ENCODE measurements at places on chromosomes 1 and 21.

DNA sequence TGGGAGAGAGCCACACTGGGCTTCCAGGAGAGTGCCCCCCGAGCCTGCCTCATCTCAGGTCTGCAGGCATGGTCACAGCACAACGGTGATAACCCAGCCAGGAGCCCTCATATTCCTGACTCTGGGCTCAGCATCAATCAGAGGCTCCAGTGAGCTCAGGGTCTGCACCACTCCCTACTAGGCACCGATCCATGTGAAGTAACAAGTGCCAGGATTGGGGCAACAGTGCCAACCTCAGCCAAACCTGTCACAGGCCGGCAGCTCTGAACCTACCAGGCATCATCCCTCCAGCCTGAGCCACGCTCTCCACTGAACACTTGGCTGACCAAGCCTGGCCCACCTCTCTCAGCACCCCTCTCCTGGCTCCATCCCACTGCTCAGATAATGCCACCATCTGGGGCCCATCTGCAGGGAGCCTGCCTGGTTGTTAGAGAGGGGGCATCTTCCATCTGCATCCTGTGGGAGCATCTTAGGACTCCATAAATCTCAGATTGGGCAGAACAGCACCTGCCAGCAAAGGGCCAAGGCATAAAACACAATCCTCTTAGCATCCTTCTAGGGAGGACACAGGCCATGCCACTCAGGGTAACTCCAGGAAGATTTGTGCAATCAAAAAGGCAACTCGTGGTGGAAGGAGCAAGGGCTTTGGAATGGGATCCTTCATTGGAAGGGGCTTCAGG lies 213.7 kb upstream of the CSF3R start:
- DNase-seq, result no peak

DNA sequence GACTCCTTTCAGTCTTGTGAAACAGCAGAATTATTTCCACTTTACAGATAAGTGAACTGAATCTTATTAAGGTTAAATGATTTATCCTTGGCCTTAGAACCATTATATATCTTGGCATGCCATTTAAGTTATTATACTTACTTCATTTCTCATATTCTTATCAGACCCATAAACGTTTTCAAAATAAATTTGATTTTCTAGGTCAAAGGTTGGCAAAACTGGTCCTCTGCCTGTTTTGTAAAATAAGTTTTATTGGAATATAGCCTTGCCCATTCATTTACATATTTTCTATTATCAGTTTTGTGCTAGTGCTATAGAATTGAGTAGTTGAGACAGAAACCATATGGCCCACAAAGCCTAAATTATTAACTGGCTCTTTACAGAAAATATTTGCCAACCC lies 32.9 kb upstream of the SNRPE start:
- no peak for DNase-seq

- no peak for DNase-seq
Observed at GRCh38 chr1:209344156-209344555, 239.4 kb upstream of the CAMK1G start.

DNA sequence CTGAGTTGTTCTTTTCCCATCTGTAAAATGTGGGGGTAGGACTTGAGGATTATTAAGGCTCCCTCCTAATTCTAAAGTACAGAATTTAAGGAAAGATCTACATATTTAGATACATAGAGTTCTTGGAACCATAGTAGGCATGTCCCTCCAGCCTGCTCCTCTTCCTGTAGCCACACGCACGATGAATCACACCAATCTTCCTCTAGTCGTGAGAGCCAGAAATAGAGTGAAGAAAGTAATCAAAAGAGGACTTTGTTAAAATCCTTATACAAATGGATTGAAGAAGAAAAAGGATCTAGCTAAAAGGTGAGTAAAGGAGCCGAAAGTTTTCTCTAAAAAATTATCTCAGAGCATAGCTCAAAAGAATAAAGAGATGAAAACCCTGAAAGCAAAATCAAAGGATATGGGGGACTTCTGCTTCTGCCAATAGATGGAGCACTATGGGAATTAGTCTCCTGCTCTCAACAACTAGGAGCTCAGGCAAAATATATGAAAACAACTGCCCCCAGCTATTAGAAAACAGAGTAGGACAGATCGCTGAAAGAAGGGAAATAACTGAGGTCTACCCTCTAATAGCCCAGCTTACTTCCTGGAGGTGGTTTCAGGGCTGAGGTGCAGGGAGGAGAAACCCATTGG lies 8.5 kb downstream of the C1orf141 start:
- no peak for DNase-seq

DNA sequence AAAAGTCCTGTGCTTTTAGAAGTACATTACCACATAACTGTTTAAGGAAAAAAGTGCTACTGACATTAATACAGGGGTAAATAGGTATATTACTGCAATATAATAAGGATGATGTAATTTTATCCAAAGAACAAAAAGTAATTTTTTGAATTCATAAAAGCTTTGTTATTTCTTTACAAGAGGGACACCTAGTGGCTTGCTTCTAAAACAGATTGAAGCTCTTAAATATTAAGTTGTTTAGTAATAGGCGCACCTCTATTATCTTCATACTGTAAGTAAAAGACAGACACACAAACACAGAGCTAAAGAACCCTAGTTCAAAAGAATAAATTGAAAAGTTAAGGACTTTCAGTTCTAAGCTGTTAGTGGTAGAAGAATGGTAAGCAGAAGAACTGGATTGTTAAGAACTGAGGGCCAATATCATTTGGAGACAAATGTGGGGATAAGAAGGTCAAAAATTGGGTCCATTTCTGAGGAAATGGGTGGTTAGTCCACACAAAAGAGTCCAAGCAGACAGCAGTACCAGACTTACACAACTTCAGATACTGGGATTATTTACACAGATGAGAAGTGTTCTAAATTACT lies 15.4 kb downstream of the ZNHIT6 start:
- no peak for DNase-seq

GRCh38 chr1:61160526-61160925 lies 78.2 kb downstream of the NFIA start:
- DNase-seq, result no peak

- DNase-seq, result no peak
Observed at GRCh38 chr1:244727871-244728474, 75.0 kb downstream of the DESI2 start.

- no peak for DNase-seq
Observed at GRCh38 chr21:28959367-28960099, 33.1 kb downstream of the LTN1 start.

- DNase-seq, result no peak
Observed at GRCh38 chr1:5986018-5986417, 6.2 kb downstream of the NPHP4 start.

GRCh38 chr1:99445486-99445885 lies 181.2 kb downstream of the PLPPR4 start:
- DNase-seq, result no peak

- DNase-seq, result no peak
Observed at GRCh38 chr21:18289876-18290275, 45.2 kb downstream of the CHODL start.

DNA sequence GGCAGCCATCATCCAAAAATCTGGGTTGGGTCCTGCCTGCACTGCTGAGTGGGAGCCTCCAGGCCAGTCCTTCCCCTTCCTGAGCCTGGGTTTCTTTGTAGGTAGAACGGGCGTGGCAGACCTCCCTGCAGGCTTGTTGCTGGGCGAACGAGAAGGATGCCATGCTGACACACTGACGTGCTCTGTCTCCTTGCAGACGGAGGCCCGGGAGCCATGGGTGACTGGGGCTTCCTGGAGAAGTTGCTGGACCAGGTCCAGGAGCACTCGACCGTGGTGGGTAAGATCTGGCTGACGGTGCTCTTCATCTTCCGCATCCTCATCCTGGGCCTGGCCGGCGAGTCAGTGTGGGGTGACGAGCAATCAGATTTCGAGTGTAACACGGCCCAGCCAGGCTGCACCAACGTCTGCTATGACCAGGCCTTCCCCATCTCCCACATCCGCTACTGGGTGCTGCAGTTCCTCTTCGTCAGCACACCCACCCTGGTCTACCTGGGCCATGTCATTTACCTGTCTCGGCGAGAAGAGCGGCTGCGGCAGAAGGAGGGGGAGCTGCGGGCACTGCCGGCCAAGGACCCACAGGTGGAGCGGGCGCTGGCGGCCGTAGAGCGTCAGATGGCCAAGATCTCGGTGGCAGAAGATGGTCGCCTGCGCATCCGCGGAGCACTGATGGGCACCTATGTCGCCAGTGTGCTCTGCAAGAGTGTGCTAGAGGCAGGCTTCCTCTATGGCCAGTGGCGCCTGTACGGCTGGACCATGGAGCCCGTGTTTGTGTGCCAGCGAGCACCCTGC lies 1.4 kb downstream of the GJA4 start:
- DNase-seq, result no peak

- DNase-seq, result no peak
Observed at GRCh38 chr21:43307677-43308070, 119.3 kb downstream of the SIK1 start.

DNA sequence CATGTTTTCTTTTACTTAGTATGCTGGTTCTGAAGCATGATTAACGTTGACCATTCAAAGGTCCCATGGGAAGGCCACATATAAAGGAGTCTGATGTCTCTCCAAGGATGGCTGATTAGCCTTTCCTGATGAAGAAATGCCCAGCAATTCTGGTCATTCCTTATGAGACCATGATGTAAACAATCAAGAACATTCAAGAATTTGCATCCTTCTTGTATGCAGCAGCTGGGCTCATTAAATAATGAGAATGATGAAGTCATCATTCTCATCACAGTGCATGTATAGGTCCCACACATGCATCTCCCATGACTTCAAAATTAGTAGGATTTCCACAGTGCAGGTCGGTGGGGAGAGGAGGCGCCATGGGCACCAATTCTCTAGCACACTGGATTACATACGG lies 85.4 kb downstream of the APP start:
- no peak for DNase-seq

GRCh38 chr1:43308635-43309404 lies 8.0 kb downstream of the TIE1 start:
- no peak for DNase-seq

DNA sequence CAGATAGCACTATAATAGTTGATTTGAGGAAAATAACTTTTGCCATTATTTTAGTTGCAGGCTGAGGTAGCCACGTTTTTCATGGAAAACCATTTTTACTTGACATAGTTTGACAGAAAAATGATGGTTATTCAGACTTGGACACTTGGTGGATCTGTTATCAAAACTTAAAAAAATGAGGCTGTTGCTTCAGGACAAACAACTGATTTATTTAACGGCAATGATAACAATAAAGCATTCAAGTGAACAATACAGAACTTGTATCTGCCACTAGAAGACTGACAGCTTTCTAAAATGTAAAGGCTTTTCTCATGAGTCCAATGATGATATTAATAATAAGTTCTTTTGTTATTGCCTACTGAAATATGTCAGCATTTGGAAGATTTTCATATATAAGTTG lies 322.9 kb downstream of the BRINP3 start:
- DNase-seq, result no peak

DNA sequence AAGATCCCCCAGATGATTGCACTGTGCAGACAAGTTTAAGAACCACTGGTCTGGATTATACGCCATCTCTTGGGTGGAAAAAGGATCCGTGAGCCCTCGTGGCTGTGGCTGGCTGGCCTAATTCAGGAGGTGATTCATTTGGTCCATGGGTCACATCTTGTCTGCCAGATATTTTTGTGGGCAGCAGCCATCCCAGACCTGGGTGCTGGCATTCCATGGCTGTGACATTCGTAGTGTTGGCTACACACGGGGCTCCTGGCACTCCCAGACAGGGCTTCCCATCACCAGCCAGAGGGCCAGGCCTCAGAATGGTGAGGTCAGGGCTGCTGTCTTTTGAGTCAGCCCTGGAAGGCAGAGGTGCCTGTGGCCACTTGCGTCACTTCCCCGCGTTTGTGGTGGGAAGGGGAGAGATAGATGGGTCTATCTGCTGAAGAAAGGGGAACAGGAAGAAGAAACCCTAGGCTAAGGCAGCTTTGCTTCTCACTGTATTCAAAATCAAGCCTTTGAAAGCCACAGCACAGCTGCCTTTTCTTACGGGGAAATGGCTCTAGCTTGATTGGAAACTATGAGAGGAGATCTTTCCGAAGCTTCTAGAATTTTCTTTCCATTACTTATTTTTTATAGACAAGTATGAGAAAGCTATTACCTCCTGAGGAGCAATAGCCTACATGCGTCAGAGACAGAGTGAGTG lies 32.4 kb downstream of the EIF2D start:
- peak; percentile 89 for DNase-seq

DNA sequence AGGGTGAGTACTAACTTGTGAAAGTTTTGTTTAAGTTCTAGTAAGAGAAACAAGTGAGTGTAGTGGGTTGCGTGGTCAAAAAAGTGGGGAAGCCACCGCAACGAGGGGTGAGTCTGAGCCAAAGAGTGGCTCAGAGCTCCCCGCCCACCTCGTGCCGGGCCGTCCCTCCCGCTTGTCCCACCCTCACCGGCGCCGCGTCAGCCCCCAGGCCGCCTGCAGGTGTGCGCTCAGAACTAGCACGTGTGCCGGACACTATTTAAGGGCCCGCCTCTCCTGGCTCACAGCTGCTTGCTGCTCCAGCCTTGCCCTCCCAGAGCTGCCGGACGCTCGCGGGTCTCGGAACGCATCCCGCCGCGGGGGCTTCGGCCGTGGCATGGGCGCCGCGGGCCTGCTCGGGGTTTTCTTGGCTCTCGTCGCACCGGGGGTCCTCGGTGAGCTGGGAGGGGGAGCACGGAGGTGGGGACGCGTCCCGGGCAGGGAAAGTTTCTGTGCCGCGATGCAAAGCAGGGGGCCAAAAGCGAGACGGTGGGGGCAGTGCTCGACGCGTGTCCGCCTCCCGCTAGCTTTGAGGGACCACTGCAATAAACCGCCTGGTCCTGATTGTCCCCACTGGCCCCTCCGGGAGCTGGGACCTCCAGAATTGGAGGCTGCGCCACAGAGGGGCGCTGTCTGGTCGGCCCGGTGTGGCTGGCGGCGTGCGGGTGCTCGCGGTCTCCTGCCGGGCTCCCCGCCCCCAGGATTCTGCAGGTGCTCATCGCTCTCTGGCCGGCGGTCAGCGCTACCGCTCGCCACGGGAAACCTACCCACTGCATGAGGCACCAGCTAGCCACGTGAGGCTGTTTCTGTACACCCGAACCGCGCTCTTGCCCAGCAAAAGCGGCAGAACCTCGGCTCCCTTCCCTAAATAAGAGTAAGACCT lies at the start of gene CR2:
Gene CR2 (plus strand): TSS at position 283 of the 919 bp plus-strand sequence. CDS start 91 bp downstream, at position 374.
- DNase-seq, result peak; percentile 47

DNA sequence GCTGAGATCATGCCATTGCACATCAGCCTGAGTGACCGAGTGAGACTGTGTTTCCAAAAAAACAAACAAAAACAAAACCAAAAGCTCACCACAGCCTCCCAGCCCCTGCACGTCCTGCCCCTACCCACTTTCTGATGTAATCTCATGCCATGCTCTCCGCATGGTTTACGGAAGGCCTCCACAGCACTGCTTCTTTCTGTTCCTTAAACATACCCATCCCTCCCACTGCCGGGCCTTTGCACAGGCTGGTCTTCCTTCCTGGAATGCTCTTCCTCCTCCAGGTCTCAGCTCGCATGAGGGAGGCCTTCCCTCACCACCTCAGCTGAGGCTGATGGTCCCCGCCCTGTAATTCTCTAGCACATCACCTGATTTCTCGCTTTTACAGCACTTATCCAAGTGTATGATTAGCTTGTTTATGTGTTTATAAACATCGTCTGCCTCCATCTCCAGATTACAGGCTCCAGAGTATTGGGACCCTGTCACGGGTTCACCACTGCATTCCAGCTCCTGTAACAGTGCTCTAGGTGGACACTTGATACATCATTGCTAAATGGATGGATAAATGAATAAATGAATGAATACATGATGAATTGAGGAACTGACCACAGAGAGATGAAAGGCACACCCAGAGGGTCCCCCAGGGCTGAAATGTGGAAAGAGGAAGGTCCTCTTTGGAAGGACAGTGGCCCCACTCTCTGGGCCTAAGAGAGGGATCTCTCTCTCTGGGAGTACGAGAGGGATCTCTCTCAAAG lies 22.1 kb downstream of the TCEA3 start:
- no peak for DNase-seq

- no peak for DNase-seq
Observed at GRCh38 chr1:111234866-111235265, 7.4 kb downstream of the CHI3L2 start.

GRCh38 chr21:42230636-42231035 lies 11.7 kb downstream of the ABCG1 start:
- no peak for DNase-seq

Measured in stimulated activated naive CD4-positive, alpha-beta T cell treated with Interleukin-2 at 50 U/mL for 16 hours (primary cell).